ENCODE measurements at places on chromosomes 5 and 9.

- no peak for DNase-seq
Observed at GRCh38 chr5:131430794-131431193, 166.9 kb downstream of the CDC42SE2 start.

DNA sequence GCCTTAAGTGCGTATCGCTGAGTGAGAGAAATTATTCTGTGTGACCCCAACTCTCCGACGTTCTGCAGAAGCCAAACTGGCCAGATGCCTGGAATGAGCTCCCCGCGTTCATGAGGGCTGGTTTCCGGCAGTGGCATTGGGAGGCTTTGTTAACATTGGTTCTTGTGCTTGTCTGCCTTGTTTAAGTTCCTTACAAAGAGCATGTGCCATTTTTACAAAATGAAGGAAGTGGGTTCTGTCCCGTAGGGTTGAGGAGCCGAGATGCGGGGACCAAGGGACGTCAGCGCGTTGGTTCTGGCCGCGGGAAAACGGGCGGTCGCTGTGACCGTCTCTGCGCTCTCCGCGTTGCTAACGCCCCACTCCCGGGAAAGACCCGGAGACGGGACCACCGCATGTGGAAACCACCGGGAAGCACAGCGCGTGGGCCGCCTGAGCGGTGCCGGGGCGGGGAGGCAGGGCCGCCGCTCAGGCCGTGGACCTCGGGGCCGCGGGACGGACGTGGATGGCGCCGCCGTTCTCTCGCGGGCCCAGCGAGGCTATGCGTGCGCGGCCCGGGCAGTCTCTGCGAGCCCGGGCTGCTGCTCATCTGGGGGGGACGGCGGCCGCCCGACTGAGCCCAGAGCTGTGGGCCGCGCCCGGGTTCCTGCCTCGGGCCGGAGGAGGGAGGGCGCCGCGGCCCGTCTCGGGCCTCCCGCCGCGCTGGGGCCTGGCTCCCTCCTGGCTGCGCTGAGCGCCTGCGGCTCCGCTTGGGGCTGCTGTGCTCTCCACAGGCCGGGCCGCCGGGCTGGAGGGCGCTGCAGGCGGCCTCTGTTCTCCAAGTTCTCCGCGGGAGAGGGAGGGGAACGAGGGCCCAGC lies 13.4 kb downstream of the RABL6 start:
- DNase-seq: no peak

GRCh38 chr5:40321514-40321913 lies 358.2 kb upstream of the PTGER4 start:
- no peak for DNase-seq

- no peak for DNase-seq
Observed at GRCh38 chr9:111566234-111566633, 33.2 kb downstream of the PTGR1 start.

DNA sequence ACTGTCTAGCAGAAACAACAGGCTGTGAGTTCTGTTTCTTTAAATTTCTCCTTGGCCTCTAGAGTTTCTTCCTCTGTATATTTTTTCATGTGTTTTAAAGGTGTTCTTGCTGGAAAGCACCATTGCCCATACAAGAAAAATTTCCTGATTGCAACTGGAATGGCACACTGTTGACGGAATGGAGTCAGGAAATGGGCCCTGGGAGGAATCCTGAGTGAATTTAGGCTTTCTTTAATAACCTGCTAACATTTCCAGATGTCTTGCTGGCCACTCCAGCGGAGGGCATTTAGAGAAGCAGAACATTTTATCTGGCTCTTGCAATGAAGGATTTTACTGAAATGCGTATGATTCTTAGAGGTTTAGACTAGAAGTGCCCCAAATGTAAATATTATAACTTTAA lies 736.3 kb downstream of the TAF11L14 start:
- no peak for DNase-seq

GRCh38 chr5:179310439-179311090 lies 34.7 kb downstream of the ADAMTS2 start:
- DNase-seq: no peak

- DNase-seq: no peak
Observed at GRCh38 chr5:154243736-154244135, 53.2 kb downstream of the GALNT10 start.

DNA sequence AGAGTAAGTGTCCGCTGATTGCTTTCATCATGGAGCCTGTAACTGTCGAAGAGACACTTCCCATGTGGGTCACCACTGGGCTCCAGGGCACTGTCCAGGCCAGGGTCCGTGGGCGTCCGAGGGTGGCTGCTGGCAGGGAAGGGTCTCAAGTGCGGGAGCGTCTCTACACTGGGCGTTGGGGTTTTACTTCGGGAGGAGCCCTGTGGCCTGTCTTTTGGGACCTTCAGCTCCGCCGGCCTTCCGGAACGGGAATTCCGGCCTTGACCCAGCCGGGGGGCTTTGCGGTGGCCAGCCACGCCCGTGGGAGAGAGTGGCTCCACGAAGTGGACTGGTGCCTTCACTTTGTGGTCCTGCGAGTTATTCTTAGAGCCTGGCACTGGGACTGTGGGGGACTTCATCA lies 86.2 kb downstream of the CAMSAP1 start:
- DNase-seq: no peak

DNA sequence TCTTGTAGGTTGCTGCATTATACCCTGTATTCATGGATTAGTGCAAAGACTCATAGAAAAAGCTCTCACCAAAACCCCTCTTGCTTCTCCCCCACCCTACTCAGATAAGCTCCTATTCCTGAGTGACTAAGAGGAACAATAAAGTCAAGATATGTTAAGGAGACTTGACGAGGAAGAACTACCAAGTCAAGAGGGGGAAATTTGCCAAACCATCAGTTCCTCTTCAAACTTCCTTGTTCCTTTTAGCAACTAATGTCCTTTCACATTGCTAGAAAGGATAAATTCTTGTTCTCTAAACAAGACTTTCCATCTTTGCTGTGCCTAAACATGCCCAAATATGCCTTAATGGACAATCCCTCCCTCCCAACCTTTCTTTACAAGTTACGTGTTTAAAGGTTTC lies 27.0 kb downstream of the CNOT8 start:
- DNase-seq: no peak

- DNase-seq: no peak
Observed at GRCh38 chr5:1262381-1262780, 32.5 kb downstream of the TERT start.

DNA sequence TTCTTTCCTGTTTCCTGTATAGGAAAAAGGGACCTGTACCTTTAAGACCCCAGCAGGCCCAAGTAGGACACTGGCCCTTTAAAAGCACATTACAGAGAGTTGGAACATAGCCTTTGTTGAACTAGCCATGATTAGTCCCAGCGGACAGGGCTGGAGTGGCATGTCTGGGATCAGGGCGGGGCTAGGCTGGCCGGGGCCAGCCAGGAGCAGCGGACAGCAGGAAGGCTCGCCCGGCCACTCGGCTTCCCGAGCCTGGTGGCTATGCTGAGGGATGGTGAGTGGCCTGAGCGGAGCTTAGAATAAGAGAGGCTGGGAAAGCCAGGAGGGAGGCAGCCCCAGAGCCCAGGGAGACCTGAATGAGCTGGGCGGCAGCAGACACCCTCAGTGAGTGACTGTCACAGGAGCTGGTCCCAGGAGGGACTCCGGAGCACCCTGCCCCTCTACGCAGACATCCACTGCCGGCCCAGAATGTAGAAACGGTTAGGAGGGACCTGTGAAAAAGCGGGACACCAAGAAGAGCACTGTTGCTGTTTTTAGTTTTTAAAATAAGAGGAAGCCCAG lies 92.1 kb downstream of the DAB2IP start:
- peak; percentile 56 for DNase-seq

GRCh38 chr9:95874303-95874988 lies 1.0 kb upstream of the ERCC6L2 start:
- no peak for DNase-seq

- DNase-seq: peak; percentile 12
Observed at GRCh38 chr5:142587354-142587965, 98.4 kb downstream of the FGF1 start.

GRCh38 chr5:64930672-64931318 lies 162.1 kb downstream of the CWC27 start:
- DNase-seq: no peak

GRCh38 chr5:157708866-157709265 lies 22.4 kb upstream of the THG1L start:
- DNase-seq: no peak

GRCh38 chr9:36132086-36132485 lies 4.4 kb upstream of the GLIPR2 start:
- no peak for DNase-seq

- no peak for DNase-seq
Observed at GRCh38 chr5:153744751-153745150, 254.3 kb downstream of the GRIA1 start.

DNA sequence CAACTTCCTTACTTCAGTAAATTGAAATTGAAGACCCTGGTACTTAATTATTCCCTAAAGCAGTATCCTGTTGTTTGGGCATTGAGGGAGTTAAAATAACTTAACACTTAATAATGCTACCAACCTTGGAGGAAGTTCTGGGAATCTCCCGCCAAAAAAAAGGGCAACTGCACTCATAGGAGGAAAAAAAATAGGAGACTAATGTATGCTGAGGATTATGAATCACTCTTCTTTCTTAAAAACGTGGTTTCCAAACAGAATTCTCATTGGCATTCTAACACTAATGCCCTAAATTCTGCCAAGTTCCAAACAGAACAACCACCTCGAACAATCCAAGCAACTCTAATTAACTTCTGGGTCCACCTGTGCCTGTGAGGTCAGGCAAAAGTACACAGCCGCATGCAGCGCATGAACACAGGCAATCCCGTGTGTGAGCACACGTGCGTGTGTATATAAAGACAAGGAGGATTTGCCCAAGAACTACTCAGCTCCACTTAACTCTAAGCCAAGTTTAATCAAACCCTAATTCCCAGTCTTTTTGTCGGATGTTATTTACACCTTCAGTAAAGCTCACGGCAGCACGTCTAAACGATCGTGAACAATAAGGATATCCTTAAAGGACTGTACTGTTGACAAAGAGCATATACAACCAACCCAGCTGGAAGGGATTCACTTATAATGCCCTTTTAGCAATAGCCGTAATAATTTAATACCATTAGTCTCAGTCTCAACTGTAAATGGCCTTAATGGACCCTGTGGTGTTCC lies 78.4 kb downstream of the EBF1 start:
- no peak for DNase-seq

DNA sequence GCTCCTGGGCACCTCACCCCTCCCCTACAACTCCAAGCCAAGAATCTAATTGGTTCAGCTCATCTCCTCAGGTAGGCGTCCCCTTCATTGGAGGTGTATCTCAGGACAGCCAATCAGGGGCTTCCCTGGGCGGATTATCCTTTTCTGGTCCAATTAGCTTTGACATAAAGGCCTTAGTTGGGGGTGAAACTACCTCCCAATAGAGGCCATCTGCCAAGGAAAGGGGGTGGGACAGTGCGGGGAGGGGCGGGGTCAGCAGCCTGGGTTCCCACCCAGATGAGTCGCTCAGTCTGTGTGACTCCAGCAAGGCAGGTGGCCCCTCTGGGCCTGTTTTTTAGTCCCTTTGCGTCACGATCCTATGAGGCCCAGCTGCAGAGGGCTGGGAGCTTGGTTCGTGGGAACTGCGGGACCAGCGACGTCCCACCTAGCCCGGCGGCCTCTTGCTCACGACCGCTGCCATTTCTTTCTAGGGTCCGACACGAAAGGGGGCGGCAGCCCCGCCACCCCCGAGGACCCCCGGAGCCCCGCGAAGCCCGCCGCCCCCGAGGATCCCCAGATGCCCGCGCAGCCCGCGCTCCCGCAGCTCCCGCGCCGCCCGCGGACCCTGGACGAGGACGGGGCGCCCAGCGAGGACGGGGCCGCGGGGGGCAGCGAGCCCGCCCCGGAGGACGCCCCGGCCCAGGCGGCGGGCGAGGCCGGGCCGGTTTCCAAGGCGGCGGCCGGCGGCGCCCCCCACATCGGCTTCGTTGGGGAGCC lies 8.9 kb downstream of the PRRT1B start:
- no peak for DNase-seq

DNA sequence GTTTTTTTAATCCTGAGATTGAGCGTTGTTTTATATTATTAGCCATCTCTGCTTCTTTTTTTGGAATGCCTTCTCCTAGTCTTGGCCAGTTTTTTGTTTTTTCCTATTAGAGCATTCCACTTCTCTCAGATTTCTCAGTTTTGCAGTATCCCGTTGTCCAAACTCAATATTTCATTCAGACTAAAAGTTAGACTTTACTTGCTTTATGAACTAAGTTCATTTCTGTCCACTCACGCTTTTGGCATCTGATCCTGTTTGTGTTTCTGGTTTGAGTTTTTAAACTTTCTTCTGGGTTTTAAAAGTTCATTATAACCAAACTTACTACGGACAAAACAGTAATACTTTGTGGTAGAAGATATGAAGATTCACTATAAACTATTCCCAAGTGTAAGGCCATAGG lies 288.3 kb upstream of the MPDZ start:
- no peak for DNase-seq

- DNase-seq: no peak
Observed at GRCh38 chr5:179536676-179537075, 13.7 kb upstream of the RUFY1 start.

DNA sequence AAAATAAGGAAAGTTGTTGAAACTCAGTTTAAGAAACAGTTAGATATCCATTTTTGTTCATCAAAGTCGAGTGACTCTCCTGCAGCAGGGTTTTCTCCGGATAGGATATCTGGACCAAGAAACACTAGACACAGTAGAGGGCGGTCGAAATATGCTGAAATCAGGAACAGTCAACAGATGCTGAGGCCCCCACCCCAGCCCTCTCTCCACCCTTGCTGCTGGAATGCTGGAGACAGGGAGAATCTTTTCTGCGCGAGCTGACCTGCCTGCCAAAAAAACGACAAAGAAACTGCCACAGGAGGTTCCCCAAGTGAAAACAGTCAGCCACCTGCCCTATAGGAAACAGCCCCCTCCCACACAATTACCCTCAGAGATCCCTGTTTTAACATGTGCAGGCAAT lies 4.3 kb upstream of the IL13 start:
- no peak for DNase-seq

DNA sequence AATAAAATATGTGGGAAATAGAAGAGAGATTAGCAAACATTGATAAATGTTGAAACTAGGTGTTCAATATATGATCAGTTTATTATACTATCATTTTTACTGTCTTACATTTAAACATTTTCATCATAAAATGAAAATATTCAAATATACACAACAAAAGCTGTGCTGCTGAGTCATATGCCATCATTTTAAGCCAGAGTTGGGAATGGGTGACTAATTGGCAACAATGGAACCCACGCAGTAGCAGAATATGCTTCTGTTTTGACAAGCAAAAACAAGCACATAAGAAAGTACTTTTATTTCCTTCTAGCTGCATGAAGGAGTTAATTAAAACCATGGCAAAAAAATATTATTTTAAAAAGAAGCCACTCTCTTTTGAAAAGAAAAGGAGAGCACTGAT lies 340.0 kb upstream of the EDIL3 start:
- DNase-seq: no peak

Data from HCT116 (cell line).